ENCODE measurements at places on chromosomes 6 and 20.

DNA sequence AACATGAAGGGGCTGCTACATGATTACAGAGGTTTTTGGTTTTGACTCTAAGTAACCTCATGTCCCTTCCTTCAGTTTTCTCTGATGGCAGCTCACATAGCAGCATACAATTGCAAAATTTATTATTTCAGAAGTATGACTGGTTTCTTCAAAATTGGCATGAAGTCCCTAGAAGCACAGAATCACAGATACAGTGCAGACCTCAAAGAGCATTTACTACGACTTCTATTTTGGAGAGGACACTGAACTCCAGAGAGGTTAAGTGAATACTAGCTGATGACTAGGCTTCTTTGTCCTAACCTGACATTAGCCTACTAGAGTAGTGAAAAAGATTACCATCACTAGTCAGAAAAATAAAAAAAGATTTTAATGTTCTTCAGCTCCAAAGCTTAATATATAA is 664.3 kb downstream of the RFPL4B start:
- no peak for DNase-seq

- DNase-seq: no peak
Measured at GRCh38 chr20:20078041-20078440, 25.7 kb downstream of the CFAP61 start.

DNA sequence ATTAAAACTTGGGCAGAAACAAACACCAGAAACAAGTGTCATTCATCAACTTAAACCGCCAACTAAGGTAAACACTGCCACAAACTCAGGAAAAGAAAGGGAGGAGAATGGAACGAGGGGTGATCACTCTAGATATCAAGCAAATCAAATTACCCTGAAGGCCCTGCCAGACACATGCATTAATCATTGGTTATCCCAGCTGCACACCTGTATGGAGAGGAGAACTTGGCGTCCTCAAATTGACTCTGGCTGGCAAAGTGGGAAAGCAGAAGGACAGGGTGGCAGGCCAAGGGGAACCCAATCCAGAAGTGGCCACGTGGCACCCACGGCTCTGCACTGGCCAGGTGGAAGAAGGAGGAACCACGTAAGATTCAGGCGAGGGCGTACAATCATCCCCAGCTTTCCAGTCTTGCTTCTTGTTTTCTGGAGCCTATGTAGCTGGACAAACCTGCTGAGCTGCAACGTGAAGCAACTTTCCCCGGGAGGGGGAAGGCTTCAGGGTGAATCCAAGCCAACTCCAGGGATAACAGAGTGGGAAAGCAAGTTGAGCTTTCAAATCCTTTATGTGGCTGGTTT is 156.2 kb upstream of the JARID2 start:
- DNase-seq: no peak

- DNase-seq: no peak
Measured at GRCh38 chr6:6728169-6728941, 139.8 kb downstream of the LY86 start.

GRCh38 chr20:23161968-23162696 is 76.0 kb upstream of the CD93 start:
- no peak for DNase-seq

DNA sequence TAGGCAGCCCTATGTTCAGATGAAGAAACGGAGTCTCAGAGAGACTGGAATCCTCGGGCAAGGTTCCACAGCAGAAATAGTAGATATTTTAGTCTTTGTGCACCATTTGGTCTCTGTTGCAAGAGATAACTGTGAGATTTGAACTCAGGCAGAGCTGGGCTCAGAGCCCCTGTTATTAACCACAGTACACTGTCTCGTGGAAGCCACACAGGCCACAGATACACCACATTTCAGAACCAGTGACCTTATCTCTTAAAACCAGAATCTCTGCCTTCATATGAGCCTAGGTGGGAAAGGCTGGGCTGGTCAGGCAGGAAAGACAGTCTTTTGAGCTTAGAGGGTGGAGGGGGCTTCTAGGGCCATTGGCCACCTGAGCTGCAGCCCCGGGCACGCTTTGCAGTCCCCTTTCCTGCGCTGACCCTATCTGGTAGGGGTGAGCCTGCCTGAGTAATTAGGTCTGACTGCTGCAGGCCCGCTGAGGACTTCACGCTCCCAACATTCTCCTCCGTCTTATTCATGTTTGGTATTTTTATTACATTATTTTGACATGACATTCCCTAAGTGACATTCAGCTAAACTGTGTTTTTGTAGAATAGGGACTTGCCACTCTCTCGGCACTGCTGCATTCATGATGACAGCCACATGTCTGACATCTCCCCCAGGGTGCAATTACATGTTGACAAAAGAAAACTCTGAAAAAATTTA is 71.1 kb downstream of the KCNB1 start:
- no peak for DNase-seq

DNA sequence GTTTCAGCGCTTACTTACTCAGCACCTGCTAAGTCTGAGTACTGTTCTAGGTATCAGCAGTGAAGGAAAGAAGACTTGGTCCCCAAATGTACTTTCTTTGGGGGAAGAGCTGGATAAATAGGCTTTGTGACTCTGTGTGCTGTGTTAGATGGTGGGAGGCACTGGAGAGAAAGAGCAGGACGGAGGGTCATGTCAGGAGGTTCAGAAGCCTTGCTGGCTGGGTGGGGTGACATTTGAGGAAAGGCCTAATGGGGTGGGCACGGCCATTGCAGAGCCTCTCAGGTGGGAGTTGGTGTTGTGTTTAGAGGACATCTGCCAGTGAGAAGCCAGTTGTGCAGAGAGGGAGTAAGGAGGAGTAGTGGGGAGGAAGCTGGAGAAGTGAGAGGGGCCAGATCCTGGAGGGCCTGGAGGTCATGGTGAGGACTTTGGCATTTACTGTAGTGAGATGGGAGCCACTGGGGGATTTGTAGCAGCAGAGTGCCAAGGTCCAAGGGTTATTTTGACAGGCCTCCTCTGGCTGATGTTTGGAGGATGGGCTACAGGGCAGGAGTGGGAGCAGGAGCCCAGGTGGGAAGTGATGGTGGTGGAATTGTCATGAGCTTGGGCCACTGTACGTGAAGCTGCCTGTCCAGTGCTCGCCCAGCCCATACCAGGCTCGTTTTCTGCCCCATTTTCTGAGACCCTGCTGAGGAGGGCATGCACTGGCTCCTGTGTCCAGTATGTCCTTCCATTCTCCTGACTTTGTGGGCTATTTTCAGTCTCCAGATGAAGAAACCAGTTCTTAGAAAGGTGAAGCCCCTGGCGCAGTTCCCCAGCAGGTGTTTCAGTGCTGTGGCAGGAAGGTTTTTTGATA is 886 bp downstream of the SDCBP2 start:
- no peak for DNase-seq

DNA sequence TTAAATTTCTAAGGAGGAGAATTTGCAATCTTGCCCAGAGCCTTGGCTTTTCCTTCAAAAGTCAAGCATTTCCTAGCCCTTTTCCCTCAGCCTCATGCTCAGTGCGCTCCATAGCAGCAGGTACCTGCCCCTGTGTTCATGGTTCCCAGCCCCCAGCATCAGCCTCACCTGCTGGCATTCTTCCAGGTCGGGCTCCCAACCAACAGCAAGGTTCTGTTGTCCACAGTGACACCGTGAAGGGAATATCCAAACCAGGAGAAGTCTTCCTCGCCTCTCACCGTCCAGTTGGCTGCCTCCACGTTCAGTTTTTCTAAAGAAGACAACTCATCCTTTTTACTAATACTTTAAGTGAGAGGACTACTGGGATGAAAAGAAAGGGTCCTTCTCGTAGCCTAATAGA is 42.7 kb downstream of the GPLD1 start:
- no peak for DNase-seq

GRCh38 chr6:30494291-30494861 is 5.1 kb downstream of the HLA-E start:
- no peak for DNase-seq

DNA sequence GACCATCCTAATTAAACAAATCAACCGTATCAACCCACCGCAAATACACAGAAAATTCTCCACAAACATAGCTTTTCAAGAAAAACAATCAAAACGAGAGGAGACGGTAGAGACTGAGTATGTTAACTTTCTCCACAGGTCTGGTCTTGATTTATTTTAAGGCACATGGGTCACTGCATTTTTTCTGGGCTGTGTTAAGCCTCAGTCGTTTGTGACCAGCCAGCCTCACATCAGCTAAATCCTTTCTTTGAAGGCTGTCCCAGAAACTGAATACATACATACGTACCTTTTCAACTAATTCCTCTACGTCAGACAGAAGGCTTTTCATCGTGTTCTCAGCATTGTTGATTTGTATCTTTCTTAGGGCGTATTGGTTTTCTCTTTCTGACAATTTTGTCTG is 69.4 kb downstream of the LAMA4 start:
- no peak for DNase-seq

GRCh38 chr20:46938434-46938833 is 43.8 kb downstream of the EYA2 start:
- no peak for DNase-seq

- no peak for DNase-seq
Measured at GRCh38 chr6:142839686-142840040, 105.3 kb downstream of the HIVEP2 start.

- DNase-seq: no peak
Measured at GRCh38 chr6:115675443-115675842, 385.2 kb downstream of the FRK start.

DNA sequence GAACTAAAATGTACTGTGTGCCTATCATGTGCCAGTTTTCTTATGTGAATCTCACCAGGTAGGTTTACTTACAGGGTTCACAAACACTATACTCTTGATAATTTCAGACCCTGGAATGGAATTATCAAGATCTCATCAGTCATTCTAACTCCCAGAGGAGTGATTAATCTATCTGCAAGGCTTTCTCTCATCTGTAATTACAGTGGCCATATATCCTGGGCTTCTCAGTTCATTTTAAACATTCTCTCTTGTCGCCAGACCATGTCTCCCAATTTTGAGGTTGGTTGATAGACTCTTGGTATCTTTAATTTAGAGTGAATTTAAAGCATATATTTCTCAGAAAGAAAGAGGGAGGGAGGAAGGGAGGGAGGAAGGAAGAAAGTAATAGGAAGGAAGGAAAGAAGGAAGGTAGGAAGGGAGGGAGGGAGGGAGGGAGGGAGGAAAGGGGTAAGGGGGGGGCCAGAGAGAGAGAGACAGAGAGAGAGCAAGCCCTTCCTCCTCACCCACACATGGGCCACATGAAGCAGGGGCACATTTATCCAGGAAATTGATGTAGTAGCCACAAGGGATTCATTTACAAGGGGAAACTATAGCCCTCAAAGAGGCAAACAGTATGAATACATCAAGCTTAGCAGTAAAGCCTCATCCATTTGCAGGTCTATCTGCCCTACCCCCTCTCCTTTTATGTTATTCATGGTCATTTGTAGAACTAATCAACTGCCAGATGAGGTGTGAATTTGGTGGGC is 25.8 kb upstream of the NRSN1 start:
- DNase-seq: no peak

- no peak for DNase-seq
Measured at GRCh38 chr6:10655508-10656055, 38.8 kb downstream of the C6orf52 start.

- no peak for DNase-seq
Measured at GRCh38 chr20:2742431-2742830, 49.9 kb downstream of the EBF4 start.
